Hematopoietic multipotent progenitor cell treated with erythropoietin and hydrocortisone succinate and interleukin-3 and kit ligand, for 6 days (in vitro differentiated cells): ENCODE measurements at places on chromosomes 2 and 18.

- no peak for DNase-seq
These were observed 74.5 kb downstream of the POLR1A start for GRCh38 chr2:86031151-86031550.

GRCh38 chr2:145007960-145008263, 488.0 kb upstream of the ZEB2 start:
- DNase-seq, result no peak

GRCh38 chr18:38718365-38718901, 1152.8 kb upstream of the CELF4 start:
- no peak for DNase-seq

DNA sequence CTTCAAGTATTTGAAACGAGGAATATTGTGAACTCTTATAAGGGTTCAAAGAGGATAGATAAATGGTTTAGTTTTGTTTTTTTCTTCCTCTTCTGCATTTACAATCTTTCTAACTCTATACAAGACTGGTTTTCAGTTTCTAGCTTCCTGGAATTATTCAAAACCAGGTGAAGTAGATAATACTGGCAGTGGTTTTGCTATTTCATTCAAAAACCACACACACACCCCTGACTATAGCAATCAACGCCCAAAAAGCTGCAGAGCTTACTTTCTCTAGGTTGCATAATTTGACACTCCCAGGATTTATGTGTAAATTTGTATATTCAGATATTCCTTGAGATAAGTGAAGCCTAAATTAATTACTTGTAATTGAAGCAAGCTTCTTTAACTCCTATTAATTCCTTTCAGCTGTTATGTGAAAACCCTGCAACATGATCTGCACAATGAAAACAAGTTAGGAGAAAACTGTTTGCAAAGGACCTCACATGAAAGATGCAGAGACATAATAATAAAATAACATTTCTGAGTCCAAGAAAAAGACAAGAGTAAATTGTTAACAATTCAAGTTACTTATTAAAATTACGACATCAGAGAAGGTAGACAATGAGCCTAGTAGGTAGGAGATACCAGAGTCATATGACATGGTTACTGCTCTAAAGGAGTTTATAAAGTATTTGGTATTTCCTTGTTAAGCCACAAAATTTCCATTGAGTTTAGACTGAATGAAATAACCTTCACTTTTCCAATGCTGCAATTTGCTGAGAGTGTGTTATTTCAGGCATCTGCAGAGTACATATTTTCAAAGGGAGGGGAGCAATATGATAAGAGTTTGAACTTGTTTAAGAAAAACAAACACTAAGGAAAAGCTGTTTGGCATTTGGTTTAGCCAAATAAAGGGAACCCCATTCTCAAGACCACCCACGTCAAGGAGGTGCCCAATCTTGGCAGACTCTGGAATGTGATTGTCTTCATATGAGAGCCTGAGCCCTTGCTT, 1.6 kb upstream of the NFE2L2 start:
- DNase-seq, result peak; percentile 93
